ENCODE measurements at places on chromosomes 16 and 17.

DNA sequence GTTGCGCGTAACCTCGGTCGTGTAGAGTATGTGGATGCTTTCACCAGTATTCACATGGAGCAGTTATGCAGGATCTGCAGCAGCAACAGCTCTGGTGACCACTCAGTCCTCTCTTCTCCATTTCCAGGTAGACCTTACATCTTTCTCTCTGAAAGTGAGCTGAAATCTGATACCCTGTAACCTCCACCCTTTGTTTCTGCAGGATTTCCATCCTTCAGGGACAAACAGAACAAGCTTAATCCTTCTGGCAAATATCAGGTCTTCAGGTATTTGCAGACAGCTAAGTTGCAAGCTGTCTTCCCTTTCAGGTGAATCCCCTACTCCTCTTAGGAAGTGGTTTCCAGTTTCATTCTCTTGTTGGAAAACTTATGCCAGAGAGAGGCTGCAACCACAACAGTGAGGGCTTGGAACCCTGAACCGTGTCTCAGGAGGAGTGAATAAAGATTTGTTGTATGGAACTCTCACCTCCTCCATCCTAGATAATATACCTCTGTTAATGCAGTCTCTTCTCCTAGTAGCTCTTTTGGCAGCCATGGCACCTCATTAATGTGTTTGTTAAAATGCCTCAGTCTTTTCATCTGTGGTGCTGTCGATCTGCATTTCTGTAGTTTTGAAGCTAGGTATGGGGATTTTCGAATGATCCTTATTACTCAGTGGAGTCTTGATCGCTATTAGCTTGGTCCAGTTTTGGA lies 172.5 kb downstream of the PRKCA start:
- no peak for DNase-seq

GRCh38 chr17:4623249-4623648 lies 18.2 kb downstream of the ALOX15 start:
- peak; percentile 37 for DNase-seq

- DNase-seq: no peak
These were observed 106.3 kb upstream of the HSBP1 start for GRCh38 chr16:83701494-83701893.

DNA sequence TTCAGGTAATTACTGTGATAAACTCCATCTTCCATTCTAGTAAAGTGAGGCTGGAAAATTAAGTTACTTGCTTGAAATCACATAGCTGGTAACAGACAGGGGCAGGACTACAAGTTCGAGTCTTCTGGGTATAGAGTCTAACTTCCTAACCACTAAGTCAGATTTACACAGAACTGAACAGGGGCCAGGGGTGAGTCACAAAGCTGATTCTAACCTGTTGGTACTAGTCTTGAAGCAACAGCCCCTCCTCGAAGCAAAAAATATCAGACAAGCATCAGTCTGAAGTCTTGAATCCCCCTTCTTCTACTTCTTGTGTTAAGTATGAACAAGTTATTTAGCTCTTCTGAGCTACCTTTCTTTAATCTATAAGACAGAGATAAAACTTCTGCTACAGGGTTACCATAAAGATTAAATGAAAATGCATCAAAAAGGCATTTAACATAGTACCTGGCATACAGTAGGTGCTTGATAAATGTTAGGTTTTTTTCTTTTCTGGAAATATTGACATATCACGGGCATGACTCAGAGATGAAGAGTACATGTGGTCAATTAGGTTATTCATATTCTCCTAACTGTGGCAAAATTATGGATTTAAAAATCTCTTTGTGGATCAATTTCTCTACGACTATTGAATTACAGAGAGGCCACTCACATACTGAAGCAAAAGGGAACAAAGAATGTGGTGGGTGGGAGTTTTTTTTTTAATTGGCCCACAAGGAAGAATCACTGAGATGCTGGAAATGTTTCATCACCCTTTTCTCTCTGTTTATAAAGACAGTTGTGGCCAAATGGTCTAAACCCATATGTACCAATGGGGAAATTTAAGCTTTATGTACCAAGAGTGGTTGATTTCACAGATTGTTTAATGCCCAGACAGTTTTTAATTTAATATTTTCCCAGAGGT lies 266.9 kb upstream of the DYNLRB2 start:
- DNase-seq: peak; percentile 27

GRCh38 chr16:31333686-31334649 lies 21.0 kb upstream of the ITGAX start:
- peak; percentile 6 for DNase-seq

GRCh38 chr17:76940738-76941350 lies 72.6 kb downstream of the MGAT5B start:
- DNase-seq: no peak

DNA sequence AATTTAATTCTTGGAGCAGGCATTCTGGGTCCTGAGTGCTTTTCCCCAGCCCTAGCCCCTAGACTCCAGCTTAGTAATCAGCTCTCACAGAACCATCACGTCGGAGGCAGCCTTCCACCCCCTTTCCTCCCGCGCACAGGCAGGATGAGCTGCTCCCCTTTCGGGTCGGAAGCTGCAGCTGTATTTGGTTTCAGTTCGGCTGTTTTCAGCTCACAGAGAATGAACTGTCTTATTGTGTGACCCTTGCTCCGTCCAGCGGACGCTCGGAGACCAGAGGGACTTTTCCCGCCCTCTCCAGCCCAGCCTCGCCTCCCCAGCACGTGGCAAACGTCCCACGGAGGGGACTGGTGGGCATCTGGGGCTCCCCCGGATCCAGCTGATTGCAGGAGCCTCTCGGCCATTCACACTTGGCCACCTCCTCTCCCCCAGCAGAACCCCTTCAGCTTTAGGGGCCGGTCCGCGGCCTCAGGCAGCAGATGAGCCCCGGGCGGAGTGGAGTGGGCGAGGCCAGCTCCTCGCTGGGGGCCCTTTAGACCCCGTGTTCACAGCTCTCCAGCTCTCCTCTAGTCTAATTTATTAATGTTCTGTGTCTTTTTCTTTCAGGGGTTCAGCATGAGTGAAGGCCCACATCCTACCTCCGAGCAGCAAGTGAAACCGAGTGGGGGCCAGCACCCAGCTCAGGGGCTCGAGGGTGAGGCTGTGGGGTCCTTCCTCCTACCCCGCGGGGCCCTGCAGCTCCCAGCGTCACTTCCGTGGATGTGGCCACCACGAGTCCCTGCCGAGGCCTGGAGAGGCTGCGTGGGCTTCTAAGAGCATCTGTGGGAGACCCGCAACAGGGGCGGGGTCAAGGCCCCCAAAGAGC lies 863 bp upstream of the UTS2R start:
- DNase-seq: no peak

- DNase-seq: no peak
These were observed 104.9 kb downstream of the CEP112 start for GRCh38 chr17:66087073-66087472.

- DNase-seq: no peak
These were observed 59.6 kb downstream of the SMG6 start for GRCh38 chr17:2243953-2244352.

- no peak for DNase-seq
These were observed 8.4 kb downstream of the PMP22 start for GRCh38 chr17:15256689-15257088.

DNA sequence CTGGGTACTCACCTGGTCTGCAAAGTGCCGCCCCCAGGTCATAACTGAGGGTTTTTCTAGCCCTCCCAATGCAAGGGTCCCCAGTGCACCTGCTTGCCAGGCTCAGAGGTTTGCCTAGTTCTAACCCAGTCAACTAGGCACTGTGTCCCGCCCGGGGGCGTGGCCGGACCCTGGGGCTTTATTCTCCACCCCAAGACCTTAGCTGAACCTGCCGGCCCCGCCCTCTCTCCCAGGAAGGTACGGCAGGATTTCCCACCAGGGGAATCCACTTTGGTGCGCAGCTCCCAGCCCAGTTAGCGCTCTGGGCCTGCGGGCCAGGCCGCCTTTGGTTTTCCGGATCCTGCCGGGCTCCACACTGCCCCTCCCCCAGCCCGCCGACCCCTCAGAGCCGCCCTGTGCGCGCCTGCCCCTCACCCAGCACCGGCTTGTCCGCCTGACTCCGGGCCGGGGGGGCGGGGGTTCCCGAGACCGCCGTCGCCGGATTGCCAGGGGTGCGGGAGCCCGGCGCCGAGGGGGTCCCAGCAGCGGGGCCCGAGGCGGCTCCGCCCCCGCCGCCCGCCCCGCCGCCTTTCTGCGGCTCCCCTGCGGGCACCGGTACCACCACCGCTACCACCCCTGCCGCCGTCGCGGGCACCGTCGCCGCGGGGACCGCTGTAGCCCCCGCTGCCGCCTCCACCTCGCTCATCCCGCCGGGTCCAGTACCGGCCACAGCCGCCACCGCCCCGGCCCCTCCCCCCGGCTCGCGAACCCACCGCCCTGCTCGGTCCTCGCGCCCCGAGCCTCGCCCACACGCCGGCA lies 424 bp downstream of the YBX2 start:
- no peak for DNase-seq

Measured in epithelial cell of prostate (primary cell).